HCEC 1CT (cell line): ENCODE measurements at places on chromosomes 1 and 21.

GRCh38 chr1:153542956-153543711 is 2.4 kb upstream of the S100A5 start:
- no peak for DNase-seq

DNA sequence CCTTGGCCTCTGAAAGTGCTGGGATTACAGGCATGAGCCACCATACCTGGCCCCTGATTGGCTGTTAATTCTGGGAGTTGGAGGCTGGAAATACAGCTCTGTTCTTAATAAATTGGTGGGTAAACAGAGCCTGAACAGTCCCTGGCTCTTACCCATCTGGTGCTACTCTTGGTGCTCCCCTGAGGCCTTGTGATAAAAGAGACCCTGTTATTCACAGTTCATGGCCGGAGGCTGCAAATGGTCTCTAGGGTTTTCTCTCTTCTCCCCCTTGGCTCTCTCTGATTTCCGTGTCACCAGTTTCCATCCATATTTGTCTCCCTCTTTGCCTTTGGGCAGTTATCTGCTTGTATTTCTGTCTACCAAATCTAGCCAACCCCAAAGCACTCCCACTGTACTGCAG is 17.2 kb downstream of the NFASC start:
- DNase-seq, result no peak

- DNase-seq, result peak; percentile 70
Measured at GRCh38 chr1:90768098-90768497, 51.0 kb upstream of the BARHL2 start.

GRCh38 chr1:240765732-240766363 is 153.9 kb upstream of the GREM2 start:
- DNase-seq, result peak; percentile 82

DNA sequence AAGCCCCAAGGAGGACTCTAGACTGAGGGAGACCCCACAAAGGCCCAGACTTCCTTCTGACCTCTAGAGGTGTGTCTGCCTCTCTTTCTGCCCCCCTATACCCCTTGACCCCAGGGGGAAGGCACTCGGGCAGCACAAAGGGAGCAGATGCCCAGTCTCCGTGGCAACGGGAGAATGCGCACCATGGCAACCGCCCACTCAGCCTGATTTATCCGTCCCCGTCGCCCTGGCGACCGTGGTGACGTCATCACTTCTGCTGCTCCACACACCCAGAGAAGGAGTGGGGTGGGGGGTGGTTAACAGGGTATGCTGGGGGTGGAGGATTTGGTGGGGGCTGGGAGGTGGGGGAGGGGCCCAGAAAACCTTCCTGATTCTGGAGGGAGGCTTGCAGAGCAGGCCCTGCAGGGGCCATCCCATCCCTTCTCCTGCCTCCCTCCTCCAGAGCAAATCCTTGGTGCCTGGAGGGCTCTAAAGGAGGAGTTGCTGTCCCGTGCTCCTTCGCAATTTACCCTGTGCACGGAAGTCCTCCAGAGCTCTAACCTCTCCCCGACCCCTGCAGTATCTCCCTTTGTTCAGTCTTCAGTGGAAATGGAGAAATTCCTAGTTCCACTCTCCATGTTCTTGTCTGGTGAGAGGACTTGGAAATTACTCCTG is 6.3 kb downstream of the CELF3 start:
- DNase-seq, result no peak

DNA sequence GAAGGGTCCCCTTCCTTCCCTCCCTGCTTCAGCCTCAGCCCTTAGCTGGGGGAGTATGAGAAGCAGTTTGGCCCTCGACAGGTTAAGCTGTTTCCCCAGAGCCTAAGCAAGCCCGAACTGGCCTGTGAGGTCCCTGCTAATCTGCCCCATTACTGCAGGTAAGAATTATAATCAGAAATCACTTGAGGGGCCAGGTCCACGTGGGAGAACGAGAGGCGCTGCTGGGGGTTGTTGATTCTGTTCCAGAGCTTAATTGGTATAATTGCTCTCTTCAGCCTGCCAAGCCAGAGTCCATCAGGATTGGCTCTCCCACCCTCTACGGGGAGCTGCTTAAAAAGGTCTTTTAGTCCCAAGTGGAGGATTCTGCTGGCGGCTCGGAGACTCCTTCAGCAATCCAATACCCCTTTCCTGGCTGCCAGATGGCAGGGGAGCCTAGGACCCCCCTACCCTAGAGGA is 70.8 kb downstream of the UBE2T start:
- DNase-seq, result no peak

GRCh38 chr1:89873770-89874169 is 52.9 kb downstream of the LRRC8D start:
- DNase-seq, result peak; percentile 81

DNA sequence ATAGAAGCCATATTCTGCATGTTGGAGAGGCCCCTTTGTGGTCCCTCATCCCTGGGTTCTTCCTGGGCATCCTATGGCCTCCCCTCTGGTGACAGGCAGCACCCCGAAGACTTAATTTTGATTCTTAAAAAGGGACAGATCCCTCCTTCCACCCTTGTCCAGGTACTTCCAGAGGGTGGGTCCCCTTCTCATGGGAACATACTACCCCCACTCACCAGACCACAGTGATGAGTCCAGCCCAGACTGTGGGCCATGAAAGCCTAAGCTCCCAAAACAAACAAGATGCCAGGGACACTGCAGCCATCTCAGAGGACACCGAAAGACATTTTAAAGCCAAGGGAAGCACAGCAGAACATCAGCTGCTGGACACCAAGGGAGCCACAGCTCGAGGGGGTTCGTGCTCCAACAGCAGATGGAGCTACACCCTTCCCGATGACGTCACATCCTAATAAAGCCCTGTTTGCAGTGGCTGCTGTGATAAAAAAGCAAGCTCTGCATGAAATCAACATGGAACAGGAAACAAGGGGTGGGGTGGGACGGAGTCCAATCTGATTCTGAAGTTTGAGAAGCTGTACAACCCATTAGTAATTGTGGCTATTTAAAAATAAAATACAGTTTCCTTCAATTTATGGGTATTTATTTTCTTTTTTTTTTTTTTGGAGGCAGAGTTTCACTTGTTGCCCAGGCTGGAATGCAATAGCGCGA is 32.4 kb downstream of the GNB1 start:
- DNase-seq, result peak; percentile 72

- DNase-seq, result no peak
Measured at GRCh38 chr1:159938211-159938852, 7.1 kb downstream of the IGSF9 start.

DNA sequence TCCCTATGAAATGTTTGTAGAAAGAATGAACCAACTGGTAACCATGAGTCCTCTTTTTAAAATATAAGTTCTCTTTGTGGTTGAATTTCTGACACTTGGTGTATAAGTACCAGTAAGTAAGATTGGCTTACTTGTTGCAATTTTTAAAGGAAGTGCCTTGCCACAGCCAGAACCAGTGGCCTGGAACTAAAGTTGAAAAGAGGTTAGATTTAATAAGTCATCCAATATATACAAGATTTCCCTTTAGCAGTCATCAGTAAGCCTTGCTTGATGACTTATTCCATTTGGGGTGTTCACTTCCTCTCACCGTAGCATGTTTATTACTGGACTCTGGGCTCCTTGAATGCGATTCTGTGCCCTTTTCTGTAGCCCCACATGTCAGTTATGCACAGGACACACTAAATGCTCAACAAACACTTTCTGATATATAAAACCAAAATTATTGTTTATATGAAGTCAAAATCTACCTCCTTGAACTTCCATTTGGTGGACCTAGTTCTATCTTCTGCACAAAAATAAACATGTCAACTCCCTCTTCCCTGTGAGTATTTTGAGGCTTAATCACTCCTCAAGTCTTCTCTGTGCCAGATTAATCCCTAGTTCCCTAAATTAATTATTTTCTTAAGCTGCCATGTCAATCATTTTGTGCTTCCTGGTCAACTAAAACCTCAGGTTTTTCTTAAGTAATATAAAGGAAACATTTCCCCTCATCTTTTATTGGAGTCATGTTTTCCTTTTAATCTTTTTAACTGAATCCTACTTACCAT is 218.1 kb downstream of the ST6GALNAC3 start:
- DNase-seq, result no peak

- DNase-seq, result no peak
Measured at GRCh38 chr1:63882048-63882704, 108.4 kb downstream of the ROR1 start.

DNA sequence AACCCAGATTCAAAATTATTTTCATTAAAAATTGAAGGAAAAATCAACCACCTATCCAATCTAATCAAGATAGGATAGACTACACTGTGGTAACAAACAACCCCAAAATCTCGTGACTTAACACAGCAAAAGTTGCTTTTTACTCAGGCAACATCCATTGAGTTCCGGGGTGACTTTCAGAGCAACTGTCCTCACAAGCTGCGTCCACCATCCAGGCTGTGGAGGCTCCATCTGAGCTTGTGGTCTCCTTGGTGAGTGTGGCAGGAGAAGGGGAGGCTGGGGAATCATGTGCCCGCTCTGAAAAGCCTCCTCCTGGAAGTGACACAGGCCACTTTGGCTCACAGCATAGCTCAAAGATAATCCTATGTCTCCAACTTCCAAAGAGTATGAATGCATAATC is 52.4 kb downstream of the CD2 start:
- no peak for DNase-seq

DNA sequence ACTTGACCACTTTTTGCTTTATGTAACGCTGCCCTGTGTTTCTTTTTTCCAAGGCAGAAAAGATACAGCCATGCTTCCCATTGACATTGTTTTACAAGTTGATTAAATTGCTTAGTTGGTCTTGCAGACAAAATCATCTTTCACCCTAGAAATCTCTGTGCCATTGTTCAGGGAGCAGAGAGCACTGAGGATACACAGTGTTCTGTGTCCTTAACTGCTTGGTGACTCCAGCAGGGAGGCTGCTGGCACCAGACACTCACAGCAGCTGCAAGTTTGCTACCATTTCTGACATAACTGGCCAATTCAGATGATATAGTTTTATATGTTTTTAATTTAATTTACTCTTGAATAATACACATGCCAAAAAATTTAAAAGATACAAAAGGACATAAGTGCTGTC is 118.7 kb downstream of the RGS2 start:
- DNase-seq, result no peak

GRCh38 chr1:37480581-37481288 is 6.4 kb downstream of the ZC3H12A start:
- no peak for DNase-seq

DNA sequence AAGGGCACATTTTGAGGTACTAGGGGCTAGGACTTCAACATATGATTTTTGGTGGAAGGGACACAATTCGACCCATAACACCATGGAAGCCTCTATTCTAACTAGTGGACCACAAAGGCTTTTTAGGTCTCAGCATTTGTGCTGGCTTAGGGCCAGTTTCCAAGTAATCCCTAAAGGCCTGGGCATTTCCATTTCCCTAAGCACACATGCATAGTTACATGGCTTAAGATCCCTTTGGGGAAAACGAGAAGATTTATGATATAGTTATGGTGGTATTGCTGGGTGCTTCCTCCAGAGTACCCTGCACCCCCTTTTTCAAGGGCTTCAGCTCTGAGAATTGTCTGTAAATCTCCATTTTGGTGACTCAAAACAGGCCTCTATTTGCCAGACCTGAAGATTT is 28.2 kb upstream of the TMEM54 start:
- DNase-seq, result no peak

DNA sequence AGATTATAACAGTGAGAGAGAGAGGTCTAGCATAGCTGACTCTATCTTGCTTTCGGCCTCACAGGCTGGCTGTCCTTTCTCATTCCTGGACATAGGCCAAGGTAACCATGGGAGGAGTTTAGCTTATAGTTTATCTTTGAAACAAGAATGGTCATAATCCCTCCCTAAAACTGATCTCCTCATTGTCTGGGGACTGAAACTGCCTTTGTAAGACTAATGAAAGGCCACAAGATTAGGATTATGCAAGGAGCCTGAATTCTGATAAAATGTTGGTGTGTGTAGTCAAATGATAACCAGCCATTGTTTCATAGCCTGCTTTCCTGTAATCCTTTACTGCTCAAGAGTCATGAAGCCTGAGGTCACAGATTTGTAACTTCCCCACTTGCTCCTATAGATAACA is 131.9 kb upstream of the LYPLAL1 start:
- DNase-seq, result no peak

DNA sequence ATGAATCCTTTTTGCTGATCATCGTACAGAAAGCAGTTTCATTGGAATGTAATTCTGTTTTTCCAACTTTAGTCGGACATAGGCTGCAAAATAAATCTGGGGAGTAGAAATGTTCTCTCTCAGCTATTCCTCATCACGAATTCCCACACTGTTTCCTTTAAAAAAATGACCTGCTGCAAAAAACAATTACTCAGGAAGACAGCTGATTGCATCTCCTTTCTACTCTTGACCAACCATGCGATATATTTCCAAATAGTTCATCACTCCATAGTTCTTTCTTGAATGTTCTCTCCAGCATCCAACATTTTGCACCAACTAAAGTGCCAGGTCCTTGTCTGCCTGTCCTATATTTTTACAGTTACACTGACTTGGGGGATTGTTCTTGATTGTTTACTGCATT is 96.4 kb downstream of the S1PR1 start:
- no peak for DNase-seq

GRCh38 chr21:45523411-45524101 is 18.7 kb downstream of the SLC19A1 start:
- no peak for DNase-seq

- no peak for DNase-seq
Measured at GRCh38 chr1:22806584-22806983, 95.9 kb downstream of the EPHB2 start.

- no peak for DNase-seq
Measured at GRCh38 chr1:174408146-174408545, 39.6 kb upstream of the GPR52 start.

GRCh38 chr1:238647877-238648276 is 738.5 kb upstream of the CHRM3 start:
- DNase-seq, result peak; percentile 75

DNA sequence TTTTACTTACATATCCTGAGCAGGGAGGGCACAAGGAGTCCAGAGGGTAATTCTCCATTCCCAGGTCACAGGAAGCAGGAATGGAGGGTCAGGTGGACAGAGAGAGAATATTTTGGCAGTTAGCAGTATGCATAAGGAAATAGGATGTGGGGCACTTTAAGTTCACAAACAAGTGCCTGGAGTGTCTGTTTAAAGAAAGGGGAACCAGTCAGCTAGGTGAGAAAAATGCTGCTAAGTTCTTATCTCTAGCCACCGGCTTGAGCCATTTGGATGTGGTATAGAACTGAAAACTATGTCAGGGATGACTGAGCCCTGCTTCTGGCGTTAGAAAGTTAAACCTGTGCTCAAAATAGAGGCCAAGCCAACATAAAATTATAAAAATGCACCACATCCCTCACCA is 739.7 kb upstream of the NCAM2 start:
- DNase-seq, result no peak

GRCh38 chr1:170126696-170127095 is 19.1 kb upstream of the NTMT2 start:
- peak; percentile 94 for DNase-seq

DNA sequence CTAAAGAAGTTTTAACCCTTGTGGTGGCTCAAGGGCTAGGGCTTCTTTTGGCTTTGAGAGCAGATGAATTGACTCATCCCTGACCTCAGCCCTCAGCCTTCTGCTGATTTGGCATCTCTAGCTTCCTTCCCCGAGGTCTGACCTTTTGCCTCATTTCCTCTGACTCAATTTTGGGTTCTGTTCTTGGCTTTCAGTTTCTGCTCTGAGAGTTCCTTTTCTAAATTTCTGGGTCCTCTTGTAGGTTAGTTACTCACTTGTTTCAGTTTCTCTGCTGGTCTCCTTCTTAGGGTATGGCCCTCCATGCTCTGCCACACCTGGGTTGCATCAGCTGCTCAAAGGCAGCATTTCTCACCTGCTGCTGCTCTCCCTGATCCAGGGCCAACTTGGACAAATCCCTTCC is 19.4 kb downstream of the PDE4B start:
- DNase-seq, result peak; percentile 99

- DNase-seq, result no peak
Measured at GRCh38 chr21:40567501-40567900, 279.5 kb downstream of the DSCAM start.

- peak; percentile 67 for DNase-seq
Measured at GRCh38 chr1:89721351-89721750, 88.4 kb downstream of the LRRC8C start.
